ENCODE measurements at places on chromosomes 3 and 15.

DNA sequence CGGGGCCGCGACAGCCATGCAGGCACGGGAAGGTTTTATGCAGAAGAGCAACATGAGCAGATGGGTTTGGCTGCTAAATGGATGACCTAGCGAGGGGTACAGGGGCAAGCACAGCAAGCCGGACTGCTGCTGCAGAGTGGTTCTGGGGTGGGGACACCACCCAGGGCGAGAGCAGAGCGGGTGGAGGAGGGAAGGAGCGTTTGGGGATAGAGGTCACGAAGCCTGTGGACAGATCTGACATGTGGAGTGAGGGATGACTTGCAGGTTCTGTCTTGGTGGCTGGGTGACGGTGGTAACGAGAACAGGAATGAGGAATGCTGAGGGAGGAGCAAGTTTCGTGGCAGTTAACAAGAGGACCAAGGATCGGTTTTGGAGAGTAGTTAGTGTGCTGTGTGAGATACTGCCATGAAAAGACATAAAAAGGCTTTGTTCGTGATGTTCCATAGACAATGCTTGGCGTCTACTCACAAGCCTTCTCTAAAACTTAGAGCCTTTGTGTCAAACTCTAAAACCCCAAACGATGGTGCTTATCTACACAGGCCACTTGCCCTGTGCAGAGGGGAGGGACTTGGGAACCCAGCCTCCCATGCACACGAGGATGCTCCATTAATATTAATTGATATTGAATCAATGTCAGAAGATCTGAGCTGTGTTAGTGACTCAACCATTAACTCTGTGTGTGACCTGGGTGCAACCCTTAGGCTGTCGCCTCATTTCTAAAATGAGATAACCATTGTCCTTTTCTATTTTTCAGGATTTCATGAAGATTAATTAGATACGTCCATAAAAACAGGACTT, 132.7 kb upstream of the SLC2A2 start:
- DNase-seq = no peak

DNA sequence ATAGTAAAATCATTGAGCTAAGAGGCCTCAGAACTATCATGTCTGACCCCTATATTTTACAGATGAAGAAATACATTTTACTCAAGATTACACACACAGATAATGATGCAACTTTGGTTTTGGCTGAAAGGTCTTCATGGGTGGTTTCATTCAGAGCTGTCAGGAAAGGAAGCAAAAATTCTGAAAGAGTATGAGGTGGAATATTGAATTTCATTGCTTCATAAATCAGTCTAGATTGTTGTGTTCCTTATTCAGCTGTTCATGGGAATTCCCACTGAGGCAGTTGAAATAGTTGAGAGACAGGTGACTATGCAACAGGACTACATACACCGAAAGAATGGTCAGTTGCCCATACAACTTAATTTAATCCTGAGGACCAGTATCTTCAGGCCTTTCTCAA, 39.4 kb downstream of the CD200 start:
- DNase-seq = no peak

DNA sequence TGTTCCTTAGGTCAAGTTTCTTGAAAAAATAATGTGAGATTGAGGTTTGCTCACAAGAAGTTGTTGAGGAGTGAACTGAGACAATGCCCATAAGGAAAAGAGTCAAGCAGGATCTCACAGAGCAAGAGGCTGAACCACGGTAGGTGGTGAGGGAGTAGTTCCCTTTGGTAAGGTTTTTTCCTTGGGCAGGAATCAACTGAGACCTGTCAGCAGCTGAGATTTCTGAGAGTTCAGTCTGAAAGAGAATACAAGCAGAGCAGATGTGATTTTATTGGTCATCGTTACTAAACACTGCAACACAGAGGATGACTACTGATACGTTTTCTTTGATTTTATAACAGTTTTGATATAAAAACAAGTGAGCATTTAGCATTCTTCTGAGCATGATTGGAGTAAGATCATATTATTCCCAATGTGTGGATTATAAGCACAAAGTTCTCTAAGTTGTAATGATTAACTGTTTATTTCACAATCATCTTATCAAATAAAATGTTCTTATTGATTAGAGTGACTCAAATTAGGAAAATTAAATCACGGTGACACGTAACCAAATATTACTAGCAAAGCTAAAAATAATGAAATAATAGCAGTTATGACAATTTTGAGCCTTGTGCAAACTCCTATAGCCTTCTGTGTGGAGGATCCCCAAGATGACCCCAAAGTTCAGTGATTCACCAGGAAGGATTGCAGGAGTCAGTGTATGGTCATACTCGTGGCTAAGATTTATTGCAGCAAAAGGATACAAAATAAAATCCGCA, 346.2 kb upstream of the ZNF717 start:
- no peak for DNase-seq

DNA sequence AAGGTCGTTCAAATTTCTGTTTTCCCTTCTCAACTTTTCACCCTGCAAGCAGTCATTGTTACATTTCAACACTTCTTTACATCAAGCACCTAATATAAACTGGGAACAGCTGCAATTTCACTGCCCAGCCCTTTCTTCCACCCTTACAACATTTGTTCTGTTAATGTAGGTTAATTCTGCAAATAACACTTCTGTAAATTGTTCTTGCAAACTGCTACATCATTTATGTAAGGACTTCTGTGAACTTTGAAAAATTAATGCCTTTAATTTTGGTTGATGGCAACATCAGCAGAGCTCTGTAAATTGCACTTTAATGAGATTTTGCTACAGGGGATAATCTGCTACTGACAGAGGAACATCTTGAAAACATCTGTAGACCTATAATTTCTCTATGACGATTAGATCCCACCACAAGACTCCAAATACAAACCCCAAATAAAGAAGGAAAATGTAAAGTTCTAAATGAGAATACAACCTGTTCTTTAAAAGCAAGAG, 93.5 kb downstream of the ZIC4 start:
- no peak for DNase-seq

- peak; percentile 4 for DNase-seq
Measured at GRCh38 chr3:7461202-7461825, 600.4 kb downstream of the GRM7 start.

DNA sequence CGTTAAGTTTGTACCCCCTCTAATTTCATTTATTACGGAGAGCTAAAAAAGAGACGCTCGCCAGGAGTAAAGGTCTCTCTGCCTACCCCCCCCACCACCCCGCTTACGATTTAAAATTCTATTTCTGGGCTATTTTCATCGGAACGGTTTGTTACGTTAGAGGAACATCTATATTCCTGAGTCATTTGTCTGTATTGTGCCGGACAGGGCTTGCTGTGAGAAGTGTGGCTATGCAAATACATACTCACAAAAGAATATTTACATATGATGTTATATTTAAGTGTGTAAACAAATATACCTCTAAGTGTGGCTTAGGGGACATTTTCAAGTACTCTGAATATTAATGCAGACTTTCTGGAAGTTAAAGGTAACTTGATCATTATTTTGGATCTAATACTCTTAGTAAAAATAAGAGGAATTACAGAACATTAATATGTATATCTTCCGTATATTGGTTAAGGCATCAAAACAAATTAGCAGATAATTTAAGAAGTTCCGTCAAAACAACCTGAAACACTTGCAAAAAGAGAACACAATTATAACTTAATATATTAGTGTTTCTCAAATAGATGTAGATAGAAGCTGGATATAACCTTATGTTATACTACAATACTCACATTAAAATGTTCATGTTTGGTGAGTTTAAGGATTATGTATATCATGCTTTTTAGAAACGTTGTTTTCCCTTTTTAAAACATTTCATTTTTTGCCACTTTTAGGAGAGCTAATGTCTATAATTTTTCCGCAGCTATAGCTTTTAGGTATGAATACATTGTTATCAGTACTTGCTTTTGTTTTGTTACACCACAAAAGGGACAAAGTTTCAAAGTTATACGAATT, 1.6 kb upstream of the SHOX2 start:
- DNase-seq = no peak

DNA sequence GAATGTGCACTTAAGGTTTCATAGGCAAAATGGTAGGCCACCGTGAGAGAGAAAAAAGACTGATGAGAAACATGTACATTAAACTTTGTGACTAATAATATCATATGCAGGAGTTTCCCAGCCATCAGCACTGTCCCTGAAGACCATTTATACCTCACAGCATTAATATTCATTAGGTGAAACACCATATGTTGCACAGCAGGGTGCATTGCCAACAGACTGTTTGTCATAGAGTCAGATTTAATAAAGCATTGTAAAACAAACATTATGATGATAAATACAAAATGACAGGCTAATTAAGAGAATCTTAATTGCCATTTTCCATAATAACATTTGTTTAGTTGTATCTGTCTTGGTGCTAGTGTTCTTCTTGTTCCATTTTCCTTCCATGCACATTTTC, 578.3 kb downstream of the EPHA3 start:
- no peak for DNase-seq

DNA sequence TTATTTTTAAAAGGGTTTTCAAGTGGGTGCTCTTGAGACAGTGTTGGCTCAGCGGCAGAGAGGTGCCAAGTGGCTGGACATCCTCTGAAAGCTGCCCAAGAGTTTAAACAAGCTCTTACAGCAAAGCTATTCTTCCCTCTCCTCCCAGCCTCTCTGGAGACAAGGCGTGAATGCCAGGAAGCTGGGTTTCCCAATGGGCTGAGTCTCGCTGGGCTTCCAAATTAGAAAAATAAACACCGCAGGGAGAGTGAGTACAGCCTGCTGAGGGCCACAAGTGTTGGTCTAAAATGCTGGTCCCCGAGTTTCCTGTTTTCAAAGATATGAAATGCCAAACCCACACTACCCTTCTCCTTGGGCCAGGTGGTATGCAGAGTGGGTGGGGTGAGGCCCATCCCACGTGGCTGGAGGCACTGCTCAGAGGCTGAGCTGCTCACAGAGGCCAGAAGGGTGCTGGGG, 36.4 kb downstream of the ZDHHC3 start:
- no peak for DNase-seq

- no peak for DNase-seq
Measured at GRCh38 chr3:190912736-190913135, 50.2 kb upstream of the GMNC start.

- DNase-seq = no peak
Measured at GRCh38 chr3:126746395-126747177, 42.5 kb downstream of the CHCHD6 start.

All from GM10248 (cell line).